Stimulated activated CD4-positive, alpha-beta T cell treated with anti-CD3 and anti-CD28 coated beads, Interleukin-15, amount 100 ng/mL, for 48 hours (primary cell): ENCODE measurements at places on chromosomes 1 and 21.

DNA sequence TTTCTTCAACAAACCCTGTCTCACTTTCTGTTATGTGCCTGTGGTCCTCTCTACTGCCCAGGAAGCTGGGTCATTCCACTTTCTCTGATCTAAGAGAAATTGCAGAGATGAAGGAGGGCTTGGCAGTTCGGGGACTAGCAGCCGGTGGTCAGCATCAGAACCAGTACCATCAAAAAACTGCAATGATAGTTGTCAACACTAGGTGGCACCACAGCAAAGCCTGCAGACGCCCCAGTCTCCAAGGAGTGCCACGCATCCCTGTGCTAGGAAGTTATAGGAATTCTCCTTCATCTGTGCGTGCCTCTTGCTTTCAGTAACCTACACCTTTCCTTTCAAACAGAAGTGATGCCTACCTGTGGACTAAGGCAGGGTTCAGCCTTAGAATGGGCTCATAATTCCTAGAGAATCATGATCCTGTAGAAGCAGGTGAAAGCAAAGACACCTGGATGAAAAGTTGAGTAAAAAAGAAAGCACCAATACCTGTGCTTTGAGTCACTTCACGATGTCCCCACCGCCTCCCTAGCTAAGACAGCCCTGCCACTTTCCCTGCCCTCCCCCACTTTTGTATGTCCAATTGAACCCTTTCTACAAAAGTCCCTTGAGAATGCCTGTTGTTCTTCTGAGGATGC is 129.2 kb downstream of the ADAMTS1 start:
- no peak for DNase-seq

DNA sequence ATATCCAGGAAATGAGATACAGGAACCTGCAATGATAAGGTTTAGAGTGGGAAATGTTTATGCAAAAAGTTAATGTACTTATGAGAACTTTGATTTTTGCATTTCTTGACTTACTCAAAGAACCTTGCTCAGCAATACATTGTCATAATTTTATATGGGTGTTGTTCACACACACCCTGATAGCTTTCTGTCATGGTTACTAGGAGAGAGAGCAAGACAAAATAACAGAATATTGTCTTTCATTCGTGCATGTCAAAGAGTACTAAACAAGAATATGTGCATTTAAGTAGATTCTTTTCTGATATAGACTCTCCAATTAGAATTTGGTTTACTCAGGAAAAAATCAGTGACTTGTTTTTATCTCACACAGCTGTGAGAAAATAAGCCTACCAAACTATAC is 27.5 kb upstream of the KCNA3 start:
- DNase-seq: no peak

- DNase-seq: no peak
These were observed 3.2 kb downstream of the TNN start for GRCh38 chr1:175070818-175071217.

DNA sequence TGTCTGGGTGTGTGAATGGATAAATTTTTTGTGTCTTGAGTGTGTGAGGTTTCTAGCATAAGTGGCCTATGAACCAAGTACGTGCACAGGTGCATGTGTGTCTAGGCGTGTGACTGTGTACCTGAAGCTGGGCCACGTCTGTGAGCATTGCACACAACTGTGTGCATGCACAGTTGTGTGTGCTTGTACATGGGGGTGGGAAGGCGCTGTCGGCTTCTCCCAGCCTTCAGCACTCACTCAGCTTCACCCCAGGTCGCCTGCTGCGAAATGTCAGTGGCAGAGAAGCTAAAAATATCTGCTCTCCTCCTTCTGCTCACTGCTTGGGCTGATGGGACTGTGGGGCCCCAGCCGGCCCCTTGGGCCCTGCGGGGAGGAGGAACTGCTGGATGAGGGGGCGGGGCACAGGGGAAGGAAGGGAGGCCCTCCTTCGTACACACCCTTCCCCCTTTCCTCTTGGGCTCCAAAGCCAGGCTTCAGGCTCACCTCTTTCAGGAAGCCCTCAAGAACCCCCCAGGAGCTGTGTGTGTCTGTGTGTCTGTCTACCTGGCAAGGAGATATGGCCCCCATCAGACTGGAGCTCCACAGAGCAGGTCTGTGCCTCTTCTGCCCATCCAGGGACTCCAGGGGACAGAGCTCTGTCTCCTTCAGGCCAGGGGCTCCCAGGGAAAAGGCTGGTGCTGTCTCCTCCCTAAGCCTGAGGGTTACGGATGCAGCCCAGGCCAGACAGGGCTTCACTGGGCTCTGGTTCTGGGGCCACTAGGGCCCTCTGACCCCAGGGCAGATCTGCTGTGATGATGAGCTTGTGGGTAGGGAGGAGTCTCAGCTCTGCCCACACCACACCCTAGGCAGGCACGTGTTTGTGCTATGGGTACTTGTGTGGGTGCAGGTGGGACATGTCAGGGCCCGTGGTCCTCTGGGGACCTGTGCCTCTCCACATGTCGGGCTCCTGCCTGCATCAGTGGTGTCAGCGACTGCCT is 35.6 kb upstream of the WASF2 start:
- peak; percentile 66 for DNase-seq
